ENCODE measurements at places on chromosomes 1 and 21.
A peak's percentile ranks its signal among the peaks of the same experiment; 100 is the strongest.

DNA sequence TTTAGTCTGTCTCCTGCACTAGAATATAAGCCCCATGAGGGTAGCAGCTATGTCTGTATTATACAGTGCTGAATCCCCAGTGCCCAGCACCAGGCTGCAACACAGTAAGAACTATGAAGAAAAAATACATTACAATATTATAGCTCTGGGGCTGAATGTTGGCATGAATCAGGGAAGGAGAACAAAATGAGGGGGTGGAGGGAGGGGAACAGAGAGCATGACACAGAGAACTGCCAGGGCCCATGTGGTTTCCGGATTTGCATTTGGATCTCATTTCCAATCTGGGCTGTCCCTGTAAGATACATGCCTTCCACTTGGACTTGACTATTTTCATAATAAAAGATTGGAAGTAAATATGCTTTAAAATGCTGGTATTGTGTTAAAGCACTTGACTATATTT is 35.8 kb downstream of the C1orf198 start:
- peak; percentile 4 for DNase-seq

DNA sequence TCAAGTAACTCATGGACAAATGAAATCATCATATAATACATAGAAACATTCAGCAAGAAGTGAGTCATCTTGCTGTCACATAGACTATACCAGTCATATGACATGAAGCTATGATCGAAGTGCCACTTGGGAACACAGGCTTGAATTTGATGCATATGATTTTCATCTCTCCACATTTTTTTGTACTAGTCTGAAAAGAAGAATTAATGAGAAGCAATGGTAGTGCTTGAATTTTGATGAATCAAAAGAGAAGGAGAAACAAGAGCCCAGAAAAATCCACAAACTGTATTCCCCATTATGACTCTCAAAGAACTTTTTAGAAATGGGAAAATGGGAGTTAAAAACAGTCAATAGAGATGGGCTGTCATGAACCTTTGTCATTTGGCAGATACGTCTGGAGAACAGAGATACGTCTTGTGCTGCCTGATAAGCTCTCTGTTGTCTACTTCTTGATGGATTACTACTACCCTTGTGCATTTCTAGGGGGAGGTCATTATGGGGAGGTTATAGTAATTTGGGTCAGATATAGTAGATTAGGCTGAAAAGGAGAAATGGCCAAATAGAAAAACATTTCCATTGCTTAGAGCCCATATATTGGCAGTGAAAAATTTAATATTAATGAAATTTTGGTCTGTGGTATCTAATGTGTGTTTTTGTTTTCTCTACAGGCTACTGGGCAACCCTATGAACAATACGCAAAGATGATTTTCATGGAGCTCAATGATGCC is 8.0 kb upstream of the LEPR start:
- DNase-seq, result no peak

DNA sequence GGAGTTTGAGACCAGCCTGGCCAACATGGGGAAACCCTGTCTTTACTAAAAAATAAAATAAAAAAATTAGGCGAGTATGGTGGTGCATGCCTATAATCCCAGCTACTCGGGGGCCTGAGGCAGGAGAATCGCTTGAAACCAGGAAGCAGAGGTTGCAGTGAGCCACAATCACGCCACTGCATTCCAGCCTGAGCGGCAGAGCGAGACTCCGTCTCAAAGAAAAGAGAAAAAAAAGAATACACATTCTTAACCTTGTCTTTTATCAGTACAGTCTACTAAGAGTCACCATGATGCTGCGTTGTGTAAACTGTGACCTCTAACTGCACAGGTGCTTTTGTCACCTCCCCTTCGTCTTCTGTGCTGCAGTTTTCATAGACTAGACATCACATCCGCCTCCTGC is 37.2 kb downstream of the PCNT start:
- no peak for DNase-seq

- DNase-seq, result no peak
These were observed 169.0 kb downstream of the CHRM3 start for GRCh38 chr1:239555350-239555749.

DNA sequence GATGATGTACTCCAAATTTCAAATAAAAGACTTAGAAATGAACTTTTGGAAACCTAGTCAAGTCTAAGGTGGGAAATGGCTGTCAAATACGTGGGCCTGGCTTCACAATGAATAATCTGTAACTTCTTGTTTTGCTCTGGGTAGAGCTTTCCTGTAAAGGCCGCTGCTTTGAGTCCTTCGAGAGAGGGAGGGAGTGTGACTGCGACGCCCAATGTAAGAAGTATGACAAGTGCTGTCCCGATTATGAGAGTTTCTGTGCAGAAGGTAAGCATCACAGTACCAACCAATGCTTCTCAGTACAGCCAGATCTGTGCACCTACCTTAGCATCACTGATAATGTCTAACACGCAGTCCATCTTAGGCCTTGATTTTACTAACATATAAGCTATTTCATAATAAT is 73.6 kb downstream of the TPR start:
- no peak for DNase-seq

All from type B pancreatic cell (in vitro differentiated cells).